Cardiac fibroblast (primary cell): ENCODE measurements at places on chromosomes 5 and 9.

GRCh38 chr5:10288592-10289219 lies 19.0 kb downstream of the CMBL start:
- DNase-seq: no peak

GRCh38 chr9:4463824-4464223 lies 26.4 kb upstream of the SLC1A1 start:
- DNase-seq: peak; percentile 8

DNA sequence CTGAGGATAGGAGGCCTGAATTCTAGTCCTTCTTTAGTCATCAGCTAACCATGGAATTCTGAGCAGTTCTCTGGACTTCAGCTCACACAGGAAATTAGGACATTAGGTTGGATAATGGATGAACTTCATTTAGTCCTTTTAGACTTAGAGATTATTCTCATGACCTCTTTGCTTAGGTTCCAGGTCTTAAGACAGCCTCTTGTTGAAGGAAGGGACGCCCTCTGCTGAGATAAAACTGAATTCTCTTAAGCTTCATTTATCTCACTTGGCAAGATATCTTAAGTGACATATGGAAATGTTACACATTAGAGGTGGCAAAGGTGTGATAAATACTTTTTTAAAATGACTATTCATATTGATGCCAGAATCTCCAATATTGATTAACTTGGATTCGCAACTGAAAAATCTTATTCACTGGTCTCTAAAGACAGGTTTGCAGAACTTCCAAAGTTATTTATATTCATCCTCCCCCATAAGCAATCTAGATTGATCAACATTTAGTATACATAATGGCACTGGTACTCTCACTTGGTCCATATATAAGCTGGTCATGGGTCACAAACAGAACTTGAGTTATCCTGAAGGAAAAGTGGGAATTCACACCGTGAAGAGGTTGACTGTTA lies 16.9 kb upstream of the ZNF366 start:
- DNase-seq: peak; percentile 94

GRCh38 chr5:40430101-40430710 lies 249.5 kb upstream of the PTGER4 start:
- DNase-seq: no peak

GRCh38 chr5:75716715-75717081 lies 539 bp downstream of the POC5 start:
- DNase-seq: no peak

GRCh38 chr5:152883066-152883775 lies 478.1 kb upstream of the NMUR2 start:
- DNase-seq: no peak

- no peak for DNase-seq
Observed at GRCh38 chr5:147450606-147451005, 59.3 kb downstream of the DPYSL3 start.

DNA sequence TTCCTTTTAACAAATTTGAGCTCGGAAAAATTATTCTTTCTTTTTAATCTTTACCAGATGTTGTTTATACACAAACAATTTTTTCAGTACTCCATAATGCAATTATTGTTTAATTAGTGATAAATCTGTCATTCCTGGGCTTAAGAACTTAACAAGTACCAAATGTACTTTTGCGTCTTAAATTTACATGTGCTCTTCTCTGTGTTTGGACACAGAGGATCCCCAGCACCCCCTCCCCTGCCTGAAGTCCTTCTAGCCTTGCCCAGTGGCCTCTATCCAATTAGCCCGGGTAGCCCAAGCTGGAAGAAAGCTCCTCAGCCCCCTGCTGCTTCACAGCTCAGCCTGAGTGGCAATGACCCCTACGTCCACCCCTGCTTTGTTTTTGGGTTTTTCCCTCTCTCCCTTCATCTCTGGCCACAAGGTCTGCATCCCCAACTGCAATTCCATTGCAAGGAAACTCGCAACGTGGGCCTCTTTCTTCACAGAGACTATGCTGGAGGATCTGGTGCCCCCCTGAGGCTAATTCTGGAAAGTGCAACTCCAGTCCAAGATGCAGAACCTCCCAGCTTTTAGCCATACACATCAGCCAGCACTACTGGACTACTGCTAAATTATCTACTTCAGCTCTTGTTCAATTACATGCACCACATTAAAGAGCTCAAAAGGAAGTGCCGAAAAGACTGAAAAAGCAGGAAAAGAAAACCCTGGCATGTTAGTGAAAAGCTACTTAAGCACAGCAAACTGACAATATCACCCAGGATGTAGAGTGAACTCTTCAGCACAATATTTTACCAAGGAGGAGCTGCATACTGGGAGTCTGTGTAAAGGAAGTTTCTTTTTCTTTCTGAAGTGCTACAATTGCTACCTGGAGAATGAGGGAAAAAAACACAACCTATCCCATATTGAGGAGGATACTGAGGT lies 186.2 kb downstream of the FANCC start:
- DNase-seq: peak; percentile 75

GRCh38 chr9:9783211-9783610 lies 829.6 kb downstream of the PTPRD start:
- no peak for DNase-seq

DNA sequence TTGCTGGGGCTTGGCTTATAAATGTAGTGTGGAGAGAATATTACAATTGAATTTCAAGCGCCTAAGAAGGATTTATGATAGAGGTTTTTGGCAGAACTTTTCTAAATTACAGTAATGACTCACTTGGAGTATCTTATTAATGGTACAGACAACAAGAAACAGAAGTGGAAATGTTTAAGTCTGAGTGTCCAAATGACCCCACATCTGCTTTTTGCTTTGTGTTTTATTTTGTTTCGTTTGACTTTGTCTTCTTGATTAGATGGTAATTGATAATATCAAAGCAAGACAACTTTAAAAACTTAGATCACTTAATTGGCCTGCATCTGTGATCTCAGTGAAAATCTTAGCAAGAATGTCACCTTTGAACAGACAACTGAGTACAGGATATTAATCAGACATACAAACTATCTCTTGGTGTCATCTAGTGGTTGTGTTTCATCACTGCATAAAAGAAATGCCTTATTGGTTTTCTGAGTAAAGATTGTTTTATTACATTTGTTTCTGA lies 577.4 kb downstream of the ISL1 start:
- peak; percentile 5 for DNase-seq

DNA sequence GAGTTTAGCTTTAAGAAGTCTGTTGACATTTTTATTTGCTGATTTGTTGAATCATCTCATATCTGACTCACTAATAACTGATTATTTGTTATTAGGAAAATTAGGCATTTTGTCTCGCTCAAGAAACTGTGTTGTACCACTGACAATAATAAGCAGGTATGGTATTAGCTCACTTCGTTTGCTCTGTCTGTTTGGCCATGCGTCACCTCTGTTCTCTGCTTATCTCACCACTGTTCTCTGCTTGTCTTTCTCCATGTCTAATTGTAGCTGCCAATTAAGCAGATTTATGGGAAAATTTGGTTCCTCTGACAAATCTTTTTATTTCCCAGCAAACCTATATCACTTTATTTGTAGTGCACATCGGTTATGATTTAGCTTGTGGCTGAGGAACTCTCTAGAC lies 138.9 kb downstream of the WDR41 start:
- no peak for DNase-seq

DNA sequence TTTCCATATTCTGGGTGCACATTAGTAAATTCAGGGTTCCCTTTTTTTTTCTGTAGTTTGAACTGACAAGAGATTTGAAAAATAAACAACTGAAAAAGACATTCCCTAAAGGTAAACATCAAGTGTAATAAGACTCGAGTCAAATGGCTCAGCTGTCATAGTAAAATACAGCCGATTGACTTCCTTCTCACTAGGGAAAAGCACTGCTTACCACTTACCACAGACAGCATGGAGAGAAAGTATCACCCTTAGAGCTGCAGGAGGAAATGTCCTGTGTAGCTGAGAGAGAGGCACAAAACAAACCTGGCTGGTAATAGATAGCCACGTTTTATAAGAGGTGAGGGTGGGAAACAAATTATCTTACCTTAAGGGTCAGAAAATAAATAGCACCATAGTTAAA lies 12.1 kb upstream of the DMAC1 start:
- no peak for DNase-seq

- DNase-seq: no peak
Observed at GRCh38 chr9:36911601-36912412, 122.3 kb downstream of the PAX5 start.

DNA sequence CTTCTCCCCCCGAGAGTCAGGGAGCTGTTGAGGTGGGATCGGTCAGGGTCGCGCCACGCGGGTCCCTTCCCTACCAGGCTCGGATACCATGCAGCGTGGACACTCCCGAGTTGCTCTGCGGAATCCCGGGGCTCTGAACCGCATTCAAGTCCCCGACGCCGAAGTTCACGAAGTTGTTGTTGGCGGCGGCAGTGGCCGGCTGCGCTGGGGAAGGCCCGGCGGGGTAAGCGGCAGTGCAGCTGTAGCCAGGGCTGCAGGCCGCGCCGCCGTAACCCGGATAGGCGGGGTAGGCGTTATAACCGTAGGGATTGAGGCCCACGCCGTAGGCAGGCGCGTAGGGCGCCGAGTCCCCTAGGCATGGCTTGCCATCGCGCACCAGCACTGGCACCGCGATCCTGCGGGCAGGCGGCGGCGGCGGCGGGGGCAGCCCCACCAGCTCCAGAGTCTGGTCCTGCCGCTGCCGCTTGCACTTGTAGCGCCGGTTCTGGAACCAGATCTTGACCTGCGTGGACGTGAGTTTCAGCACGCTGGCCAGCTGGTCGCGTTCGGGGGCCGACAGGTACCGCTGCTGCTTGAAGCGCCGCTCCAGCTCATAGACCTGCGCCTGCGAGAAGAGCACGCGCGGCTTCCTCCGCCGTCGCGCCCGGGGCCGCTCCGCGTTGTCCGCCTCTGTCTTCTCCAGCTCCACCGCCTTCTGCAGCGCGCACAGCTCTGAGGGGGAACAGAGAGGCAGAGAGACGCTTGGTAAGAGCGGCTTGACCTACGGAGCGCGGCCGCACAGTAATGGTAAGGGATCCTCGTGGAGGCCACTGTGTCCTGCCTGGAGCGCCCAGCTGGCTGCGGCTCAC lies 2.3 kb downstream of the NKX2-5 start:
- DNase-seq: no peak

- peak; percentile 61 for DNase-seq
Observed at GRCh38 chr9:4099976-4100735, 199.7 kb downstream of the GLIS3 start.

DNA sequence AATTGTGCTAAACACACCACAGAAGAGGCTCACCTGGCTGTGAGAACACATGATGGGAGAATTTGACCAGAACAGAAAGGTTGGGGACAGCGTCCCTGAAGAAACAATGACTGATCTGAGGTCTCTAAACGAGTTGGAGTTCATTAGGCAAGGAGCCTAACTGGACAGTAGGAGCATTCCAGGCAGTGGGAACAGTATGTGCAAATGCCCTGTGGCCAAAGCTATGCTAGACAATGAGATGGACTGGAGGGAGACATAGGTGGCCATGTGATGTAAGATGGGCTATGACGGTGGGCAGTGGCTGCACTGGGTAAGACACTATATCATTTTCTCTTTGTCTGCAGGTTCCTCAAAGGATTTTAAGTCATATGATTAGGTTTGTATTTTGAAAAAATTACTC lies 95.1 kb upstream of the ARAP3 start:
- no peak for DNase-seq

- DNase-seq: peak; percentile 6
Observed at GRCh38 chr9:82354279-82354659, 365.7 kb downstream of the SPATA31D1 start.

- DNase-seq: peak; percentile 57
Observed at GRCh38 chr9:132169672-132170392, 8.0 kb downstream of the NTNG2 start.

DNA sequence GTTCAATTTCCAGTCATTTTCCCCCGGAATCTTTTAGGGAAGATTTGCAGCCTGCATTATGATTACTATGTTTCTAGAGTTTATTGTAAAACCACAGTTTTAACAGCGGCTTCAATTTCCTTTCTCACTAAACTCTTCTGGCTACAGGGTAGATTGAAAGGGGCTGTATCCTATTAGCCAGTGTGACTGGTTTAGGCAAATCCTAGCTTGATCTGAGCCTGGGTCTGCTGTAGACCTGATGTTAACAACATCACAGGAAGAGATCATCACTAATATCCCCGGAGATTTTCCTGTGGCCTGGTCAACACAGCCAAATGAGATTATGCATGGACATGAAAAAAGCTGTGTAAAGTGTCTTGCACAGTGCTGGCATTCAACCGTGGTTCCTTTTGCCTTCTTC lies 33.4 kb downstream of the STOM start:
- no peak for DNase-seq

- DNase-seq: no peak
Observed at GRCh38 chr9:120307599-120307998, 272.4 kb downstream of the CDK5RAP2 start.

- no peak for DNase-seq
Observed at GRCh38 chr9:37986771-37987258, 82.2 kb downstream of the SHB start.

GRCh38 chr5:112165897-112166737 lies 253.0 kb downstream of the EPB41L4A start:
- no peak for DNase-seq
